ENCODE measurements at places on chromosomes 4 and X.

DNA sequence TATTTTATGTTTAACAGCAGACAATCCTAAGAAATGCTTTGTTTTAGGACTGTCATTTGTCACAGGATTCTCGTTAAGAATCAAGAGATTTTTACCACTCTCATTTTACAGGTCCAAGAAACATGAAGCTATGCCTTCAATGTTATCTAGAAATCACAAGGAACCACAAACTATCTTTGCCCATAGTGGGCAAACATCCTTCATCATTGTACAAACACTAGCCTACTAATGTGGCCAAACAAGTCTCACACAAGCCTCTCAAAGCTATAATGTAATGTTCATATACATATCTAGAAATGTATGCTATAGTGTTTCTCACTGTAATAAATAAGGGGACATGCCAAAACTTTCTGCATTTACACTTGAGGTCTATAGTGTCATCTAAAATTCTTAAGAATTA is 26.8 kb downstream of the ZMAT1 start:
- no peak for DNase-seq

DNA sequence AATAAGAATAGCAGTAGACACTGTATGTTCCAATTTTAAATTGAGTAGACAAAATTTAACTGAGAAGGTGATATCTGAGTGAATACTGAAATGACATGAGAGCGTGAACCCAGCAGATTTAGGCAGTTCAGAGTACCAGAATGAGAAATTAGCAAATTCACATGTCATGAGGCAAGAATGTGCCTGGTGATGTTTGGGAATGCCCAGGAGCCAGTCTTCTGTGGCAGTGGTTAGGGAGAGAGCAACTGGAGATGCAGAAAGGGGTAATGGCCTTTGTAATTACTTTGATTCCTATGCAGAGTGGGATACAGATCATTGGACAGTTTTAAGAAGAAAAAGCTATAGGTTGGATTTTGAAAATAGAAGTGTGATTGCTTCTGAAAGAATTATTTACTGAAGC is 621.9 kb downstream of the TECRL start:
- DNase-seq: no peak

DNA sequence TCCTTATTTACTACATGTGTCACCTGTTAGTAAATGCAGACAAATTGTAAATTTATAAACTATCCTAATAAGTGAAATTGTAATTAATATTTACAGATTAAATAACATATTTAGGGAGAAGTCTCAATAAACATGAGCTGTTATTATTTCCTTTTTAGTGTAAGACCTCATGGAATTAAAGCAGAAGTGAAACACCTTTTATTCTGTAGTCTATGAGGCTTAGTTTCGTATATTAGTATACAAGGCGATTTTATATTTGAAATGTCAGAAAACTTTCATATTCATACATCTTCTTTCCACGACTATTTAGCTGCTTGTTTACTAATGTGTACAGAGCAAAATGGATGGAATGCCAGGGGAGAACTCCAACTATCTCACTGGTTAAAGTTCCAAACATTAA is 414.4 kb downstream of the ARHGAP24 start:
- DNase-seq: no peak

DNA sequence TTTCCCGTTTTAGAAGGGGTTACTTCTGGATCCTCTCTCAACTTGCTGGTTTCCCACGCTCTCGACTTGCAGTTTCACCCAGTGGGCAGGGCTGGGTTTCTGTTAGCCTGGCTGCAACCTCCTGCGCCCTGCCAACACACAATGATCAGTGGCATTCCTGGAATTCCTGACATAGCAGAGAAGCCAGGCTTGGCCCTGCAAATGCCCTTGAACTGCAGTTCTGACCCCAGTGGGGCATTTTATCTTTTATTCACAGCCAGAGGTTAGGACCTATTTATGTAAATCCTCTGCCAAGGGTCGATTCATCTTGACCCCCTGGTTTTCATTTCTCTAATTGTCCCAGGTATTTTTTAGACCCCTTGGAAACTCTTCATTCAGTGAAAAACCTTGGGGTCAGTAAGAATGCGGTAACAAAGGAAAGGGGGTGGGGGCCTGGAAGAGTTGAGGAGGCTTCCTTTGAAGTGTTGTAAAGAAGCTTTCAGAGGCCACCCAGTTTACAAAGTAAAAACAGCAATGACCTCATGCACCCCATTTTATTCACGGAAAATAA is 217.6 kb downstream of the ZNF674 start:
- no peak for DNase-seq

GRCh38 chr4:55636656-55636999 is 530 bp upstream of the NMU start:
- no peak for DNase-seq

GRCh38 chr4:121822047-121822446 is 1.6 kb downstream of the CCNA2 start:
- no peak for DNase-seq

- DNase-seq: no peak
Measured at GRCh38 chr4:68129793-68130192, at the start of gene TMPRSS11F. TMPRSS11F (minus strand) TSS chr4:68129869; CDS start chr4:68129820, 49 bp downstream.

DNA sequence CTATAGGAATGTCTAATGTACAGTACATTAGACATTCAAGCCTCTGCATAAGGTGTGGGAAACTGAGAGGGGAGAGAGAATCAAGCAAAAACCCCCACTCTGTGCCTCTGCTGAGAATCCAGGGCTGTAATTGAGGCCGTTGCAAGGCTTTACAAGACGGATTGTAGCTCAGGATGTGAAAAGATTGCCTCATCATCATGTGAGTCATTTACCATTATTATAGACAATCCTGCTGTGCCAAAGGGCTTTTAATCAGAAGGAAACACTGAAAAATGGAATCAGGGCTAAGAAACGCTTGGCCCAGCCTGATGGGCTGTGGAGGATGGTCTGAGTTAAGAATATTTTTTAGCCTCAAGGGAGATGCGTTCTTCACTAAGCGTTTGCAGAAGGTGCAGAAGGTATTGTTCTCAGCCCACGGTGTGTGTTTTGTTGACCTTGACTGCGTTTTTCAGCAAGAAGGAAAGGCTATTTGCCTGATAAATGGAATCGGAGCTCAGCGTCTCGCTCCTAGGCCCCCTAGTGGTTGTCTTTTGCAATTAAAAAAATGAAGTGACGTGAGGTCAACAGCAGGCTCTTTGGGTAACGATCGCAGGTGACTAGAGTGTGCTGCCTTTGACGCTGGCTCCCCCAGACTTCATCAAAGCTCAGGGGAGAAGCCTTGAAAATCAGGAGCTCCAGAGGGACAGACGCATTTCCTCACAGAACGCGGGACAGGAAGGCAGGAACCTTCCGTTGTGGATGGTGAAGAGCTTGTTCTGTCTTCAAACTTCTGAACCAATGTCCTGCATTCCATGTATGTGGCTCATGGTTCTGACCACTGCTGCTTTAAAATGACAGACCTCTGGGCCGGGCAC is 18.1 kb upstream of the CHRNA9 start:
- peak; percentile 27 for DNase-seq

DNA sequence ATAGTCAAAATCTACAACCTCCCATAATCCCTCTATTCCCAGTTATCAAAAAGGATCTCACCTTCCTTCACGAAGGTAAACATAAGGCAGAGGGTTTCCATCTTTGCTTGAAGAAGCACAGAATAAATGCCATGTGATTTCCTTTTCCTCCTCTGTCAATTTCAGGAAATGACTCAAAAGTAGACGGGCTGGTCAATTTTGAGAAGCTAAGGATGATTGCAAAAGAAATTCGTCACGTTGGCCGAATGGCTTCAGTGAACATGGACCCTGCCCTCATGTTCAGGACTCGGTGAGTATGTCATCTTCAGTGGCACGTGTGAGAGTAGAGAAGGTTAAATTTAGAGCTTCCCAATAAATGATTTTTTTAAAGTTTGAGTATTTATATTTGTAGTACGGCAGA is 240.2 kb downstream of the RAPGEF2 start:
- DNase-seq: no peak

GRCh38 chr4:156496797-156497196 is 474.8 kb downstream of the PDGFC start:
- DNase-seq: no peak

DNA sequence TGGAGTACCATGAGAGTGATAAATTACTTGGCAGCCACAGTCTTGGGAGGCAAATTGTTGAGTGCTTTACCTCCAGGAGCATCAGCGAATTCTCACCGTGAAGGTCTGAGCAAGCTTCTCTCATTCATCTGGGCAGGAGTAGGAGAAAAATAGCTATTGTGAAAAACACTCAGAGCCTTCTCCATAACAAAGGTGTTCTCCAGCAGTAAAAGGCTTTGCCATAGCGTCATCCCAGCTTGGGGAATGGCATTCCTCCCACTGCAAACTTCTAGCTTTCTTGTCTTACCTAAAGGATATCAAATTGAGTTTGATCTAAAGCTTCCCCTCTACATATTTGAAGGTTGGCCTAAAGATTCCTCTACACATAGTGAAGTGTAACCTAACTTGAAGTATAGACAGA is 29.8 kb upstream of the MAGEA11 start:
- DNase-seq: no peak

DNA sequence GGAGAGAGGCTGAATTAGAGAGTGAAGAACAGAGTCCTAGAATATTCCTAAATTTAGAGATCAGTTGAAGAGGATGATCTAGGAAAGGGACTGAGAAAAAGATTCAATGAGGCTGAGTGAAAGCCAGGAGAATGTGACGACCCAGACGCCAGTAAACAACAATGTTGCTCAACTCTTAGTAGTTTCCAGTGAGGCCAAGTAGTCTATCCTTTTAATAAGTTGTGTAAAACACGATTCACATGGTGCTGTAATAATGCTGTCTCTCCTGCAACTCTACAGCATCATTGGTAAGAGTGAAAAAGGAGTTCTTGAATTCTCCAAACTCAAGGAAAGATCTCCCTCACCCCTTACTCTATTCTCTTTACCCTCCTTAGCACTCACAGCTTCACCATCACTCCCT is 140.3 kb downstream of the CFAP299 start:
- no peak for DNase-seq

DNA sequence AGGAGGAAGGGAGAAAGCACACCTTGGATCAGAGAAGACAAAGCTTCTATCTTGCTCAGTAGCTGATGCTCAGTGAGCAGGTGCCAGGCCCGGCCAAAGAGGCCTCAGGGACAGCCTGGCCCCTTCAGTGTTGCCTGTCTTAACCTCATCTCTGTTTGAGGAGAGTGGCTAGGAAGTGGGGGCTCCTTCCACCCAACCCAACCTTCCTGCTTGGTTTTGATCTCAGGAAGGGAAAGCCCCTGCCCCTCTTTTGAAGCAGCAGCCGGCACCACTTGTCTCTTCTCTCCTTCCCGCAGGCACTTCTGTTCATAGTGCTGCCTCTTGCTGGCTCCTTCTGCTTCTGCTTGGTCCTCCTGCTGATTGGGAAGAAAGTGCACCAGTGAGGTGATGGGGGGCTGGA is 2.4 kb upstream of the AFF2 start:
- no peak for DNase-seq

DNA sequence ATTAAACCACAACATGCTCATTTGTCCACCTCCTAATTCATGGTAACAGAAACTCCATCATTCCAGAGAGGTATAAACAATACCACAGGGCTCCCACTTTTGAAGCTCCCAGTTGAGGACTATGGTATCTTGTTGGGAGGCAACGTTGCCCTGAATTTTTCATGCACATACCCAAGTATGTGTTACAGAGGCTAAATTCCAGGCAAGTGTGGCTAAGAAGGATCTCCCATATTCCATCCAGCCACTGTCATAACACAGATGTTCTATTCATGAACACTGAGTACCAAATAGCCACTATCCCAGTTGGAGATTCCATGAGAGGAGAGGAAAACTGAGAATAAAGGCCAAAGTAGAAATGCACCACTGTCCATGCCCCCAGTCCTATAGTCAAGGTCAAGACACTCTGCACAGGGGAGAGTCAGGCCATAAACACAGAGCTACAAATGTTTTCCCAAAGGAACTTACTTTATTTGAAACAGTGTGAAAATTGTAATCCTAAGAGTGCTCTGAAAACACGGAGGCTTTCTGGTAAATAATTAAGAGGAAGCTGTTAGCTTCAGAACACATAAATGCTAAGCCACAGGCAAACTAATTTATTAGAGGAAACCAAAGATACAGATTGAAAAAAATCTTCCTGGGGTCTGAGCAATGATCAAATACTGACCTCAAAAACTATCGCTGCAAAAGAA is 42.4 kb upstream of the TMPRSS11B start:
- DNase-seq: no peak

DNA sequence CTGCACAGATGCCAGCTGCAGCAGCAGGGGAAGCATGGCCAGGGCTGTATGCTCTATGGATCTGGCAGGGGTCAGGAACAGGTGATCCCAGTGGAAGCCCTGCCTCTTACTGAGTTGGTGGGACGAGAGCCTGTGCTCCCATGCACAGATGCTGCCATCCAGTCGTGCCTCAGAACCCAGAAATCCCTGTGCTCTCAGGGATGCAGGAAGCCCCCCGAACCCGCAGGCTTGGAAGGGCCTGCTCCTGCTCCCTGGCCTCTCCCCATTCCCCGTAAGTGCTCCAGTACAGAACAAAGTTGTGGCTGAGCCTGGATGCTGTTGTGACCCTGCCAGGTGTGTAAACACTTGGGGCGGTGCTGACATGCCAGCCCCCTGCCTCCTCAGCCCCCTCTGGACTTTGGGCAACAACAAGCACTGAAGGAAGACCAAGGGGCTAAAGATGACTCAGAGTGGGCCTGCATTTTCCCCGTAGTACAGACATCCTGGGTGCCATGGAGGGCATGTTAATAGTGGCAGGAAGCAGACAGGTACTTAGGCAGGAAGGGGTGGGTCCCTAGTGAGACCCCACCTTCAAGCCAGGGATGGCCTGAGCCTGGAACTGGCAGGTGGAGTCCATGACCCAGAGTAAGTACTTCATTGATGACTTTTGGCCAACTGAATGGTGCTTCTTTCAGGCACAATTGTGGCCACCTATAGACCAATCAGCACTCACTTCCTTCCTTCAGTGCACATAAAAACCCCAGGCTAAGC is 1640.7 kb downstream of the C4orf33 start:
- no peak for DNase-seq
